ENCODE measurements at places on chromosomes 5 and 9.

DNA sequence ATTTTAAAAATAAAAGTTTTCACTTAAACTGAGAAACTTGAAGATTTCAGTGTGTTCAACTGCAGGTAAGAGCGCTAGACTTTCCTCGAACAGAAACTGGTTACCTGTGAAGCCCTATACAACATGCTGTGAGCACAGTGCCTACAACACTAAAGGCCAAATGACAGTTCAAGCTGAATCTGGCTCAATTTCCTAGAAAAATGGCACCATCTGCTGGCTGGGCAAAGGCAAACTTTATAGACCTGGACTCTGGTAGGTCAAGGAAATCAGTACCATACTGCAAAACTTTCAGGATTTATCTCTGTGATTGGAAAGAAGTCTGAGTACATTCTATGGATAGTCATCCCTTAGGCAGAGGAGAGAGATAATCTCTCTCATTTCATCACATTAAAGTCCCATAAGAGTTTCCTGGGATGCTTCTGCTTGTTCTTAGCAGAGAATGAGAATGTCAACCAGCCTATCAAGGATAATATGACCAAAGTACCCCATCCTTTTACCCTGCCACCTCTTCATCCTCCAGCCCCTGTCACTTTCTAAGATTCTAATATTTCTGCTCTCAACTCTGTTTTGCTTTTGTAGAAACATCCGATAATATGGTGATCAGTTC lies 31.8 kb upstream of the FOXB2 start:
- no peak for DNase-seq

GRCh38 chr5:22751536-22751935 lies 101.6 kb downstream of the CDH12 start:
- no peak for DNase-seq

- DNase-seq: no peak
These were observed 292.8 kb downstream of the ARL15 start for GRCh38 chr5:54017580-54017979.

GRCh38 chr9:86836797-86837196 lies 110.5 kb downstream of the GAS1 start:
- DNase-seq: no peak
